ENCODE measurements at places on chromosomes 6 and 20.

DNA sequence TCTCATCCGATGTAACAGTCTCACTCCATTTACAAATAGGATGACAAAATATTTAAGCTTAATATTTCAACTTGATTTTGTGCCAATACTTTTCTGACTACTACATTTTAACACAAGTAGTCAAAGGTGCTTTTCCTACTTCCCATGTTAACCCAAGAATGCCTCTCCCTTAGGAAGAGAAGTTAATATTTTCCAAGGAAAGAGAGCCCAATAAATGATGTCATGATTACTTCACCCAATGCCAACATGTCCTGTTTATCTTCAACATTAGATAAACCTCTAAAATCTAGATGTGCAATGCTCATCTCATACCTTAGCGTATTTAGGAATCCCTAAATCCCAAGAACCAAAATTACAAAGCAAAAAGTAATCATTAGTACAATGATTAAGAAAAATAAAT lies 156.7 kb upstream of the TENT5A start:
- DNase-seq: no peak

DNA sequence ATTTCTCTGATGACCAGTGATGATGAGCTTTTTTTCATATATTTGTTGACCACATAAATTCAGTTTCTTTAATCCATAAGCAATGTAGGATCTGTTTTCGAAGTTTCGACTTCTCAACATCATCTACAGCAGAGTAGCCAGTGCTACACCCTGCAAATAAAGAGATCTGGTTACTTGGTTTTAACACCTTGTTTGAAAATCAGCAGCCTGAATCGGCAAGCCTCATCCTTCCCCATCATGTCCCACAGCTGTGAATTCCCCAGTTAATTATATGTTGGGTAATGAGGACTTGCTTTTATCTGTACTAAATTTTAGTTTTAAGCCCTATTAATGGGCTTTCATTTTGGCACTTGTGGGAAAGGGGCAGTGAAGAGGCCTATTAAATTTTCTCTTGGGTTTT lies 80.6 kb downstream of the BMP2 start:
- DNase-seq: no peak

GRCh38 chr6:9316831-9317230 lies 881.5 kb upstream of the SLC35B3 start:
- DNase-seq: no peak

DNA sequence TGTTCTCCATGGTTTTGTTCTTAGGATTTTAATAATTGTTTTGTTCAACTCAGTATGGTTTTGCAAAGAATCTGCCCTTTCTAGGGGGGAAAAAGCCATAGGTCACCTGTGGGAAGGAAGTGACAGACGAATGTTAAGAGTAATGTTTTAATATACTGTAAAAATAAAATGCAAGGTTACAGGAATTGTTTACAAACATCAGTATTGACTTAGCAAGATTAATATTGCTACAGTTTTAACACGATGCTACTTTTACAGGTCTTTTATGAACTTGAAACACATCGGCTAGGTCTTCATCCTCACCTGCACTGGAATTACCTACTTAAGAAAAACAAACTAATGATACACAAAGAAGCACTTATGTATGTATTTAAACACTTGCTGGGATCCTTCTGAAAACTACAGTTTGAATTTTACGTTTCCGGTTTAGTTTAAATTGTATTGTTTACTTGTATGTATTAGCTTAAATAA lies 1.7 kb upstream of the NKX2-4 start:
- DNase-seq: no peak

DNA sequence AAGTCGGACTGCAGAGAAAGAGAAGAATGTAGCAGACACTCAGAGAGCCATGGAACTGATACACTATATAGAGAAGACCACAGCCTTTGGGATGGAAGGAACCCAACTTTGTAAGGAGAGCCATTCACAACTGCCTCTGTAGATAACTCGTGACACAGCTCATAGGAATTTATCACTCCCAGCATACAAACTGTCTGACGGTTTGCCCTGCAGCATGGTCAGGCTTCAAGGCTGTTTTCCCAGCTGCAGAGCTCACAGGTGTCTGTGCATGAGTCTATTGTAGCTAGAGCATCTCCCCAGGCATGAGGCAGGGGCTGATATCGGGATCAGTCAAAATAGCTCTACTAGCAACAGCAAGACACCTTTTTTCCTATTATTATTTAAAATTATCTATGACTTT lies 130.5 kb upstream of the DTNBP1 start:
- no peak for DNase-seq

GRCh38 chr6:127219869-127220268 lies 46.8 kb upstream of the RNF146 start:
- DNase-seq: no peak

DNA sequence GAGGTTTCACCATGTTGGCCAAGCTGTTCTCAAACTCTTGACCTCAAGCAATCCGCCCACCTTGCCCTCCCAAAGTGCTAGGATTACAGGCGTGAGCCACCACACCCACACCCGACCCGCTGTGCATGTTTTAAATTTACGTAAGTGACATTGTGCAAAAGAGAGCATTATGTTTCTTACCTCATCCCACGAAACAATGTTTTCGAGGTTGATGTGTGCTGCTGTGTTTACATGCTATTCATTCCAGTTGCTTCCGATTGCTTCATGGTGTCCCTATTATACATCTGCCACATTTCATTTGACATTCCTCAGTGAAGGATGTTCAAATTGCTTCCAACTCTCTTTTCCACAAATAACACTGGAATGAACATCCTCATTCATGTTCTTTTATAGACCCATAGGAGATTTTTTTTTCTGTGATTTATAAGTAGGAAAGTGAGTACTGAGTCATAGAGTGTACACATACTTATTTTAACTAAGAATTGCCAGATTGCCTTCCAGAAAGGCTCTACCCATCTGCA lies 403.9 kb upstream of the JARID2 start:
- DNase-seq: no peak

GRCh38 chr6:156563714-156564113 lies 213.5 kb upstream of the ARID1B start:
- no peak for DNase-seq

- no peak for DNase-seq
These were observed 148.8 kb downstream of the DTNBP1 start for GRCh38 chr6:15513801-15514711.

DNA sequence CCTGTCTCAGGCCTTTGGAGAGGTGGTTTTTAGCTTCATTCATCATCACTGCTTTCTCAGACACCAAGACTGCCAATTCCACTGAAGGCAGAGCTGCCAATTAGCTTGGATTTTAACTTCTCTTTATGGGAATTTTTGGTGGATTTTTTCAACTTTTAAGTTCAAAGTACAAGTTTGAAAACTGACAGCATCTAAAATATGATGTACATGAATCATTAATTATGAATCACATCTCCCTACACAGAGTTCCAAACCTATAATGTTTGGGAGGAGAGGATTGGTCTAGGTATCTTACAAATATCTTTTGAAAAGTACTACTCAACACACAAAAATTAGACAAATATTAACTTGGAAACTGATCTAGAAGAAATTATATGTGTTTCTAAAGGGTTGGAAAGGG lies 25.5 kb downstream of the CNKSR3 start:
- no peak for DNase-seq

GRCh38 chr6:163662604-163663225 lies 248.2 kb downstream of the QKI start:
- no peak for DNase-seq

DNA sequence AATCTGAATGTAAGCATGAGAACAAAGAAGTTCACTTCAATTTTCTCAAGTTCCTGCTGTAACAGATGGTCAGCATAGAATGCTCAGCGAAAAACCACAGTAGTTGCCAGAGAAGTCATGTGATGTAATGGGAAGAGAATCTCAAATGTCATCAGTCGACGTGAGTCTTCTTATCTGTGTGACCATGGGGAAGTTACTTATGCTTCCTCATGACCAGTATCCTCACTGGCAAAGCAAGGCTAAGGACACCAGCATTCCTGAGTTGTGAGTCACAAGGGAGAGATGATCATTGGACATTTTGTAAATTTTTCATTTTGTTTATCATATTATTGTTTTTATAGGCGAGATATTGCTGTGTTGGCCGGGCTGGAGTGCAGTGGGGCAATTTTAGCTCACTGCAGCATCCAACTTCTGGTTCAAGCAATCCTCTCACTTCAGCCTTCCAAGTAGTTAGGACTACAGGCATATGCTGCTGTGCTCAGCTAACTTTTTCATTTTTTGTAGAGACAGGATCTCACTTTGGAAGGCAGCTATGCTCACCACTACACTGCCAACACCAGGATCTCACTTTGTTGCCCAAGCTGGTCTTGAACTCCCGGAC lies 21.9 kb downstream of the SGK1 start:
- DNase-seq: no peak

GRCh38 chr6:35058865-35059522 lies 82.1 kb downstream of the TCP11 start:
- no peak for DNase-seq

GRCh38 chr6:43129434-43130194 lies 41.5 kb upstream of the SRF start:
- no peak for DNase-seq
